Fibroblast of upper back skin (primary cell): ENCODE measurements at places on chromosomes 3 and 15.

- no peak for DNase-seq
These were observed at the start of gene KCNH8 for GRCh38 chr3:19147905-19148767. Gene KCNH8 (plus strand): TSS chr3:19148510. CDS start chr3:19148720, 210 bp downstream.

- DNase-seq = no peak
These were observed 4.5 kb upstream of the USP19 start for GRCh38 chr3:49124991-49125670.

- DNase-seq = peak; percentile 36
These were observed 66.9 kb downstream of the DCLK3 start for GRCh38 chr3:36697229-36698001.

GRCh38 chr15:42058791-42059190 lies 35.6 kb downstream of the PLA2G4D start:
- DNase-seq = no peak

DNA sequence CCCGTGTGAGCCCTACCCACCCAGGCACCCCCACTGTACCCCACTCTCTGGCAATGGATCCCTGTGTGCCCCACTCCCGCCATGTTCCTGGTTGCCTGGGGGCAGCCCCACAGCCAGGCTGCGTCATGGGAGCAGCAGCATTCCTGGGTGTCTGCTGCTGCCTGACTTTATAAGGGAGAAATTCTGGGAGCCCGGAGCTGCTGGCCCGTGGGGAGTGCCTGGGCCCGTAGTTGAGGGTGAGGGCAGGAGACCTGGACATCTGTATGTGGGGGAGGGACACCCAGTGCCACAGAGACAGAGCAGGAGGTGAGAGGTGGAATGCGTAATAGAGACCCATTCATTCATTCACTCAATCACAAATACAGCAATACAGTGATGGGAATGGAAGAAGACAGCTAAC lies 15.1 kb downstream of the CSPG4 start:
- peak; percentile 13 for DNase-seq

DNA sequence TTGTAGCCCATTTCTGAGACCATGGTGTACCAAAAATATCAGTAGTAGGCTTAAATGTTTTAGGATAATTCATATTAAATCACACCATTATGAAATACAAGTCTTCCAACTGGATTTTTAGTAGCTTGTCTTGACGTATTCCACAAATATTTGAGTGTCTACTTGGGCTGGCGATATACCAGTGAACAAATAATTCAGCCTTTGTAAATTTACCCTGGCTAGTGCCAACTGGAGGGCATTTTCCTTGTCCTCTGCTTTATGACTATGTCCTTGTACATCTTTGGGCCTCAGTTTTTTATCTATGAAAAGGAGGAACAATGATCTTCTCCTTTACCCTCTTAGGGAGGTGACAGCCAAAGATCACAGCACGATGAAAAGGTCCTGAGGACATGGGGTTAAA lies 114.8 kb downstream of the FRMD4B start:
- DNase-seq = no peak

- no peak for DNase-seq
These were observed 375.4 kb downstream of the EPHA6 start for GRCh38 chr3:97189835-97190234.

- DNase-seq = no peak
These were observed 784.6 kb downstream of the NR2F2 start for GRCh38 chr15:97114900-97115760.

- no peak for DNase-seq
These were observed 28.1 kb upstream of the CTDSPL start for GRCh38 chr3:37833302-37834186.

GRCh38 chr3:195764961-195765706 lies 44.4 kb downstream of the MUC20 start:
- DNase-seq = no peak

- no peak for DNase-seq
These were observed 62.5 kb upstream of the EPHB3 start for GRCh38 chr3:184498986-184499606.

DNA sequence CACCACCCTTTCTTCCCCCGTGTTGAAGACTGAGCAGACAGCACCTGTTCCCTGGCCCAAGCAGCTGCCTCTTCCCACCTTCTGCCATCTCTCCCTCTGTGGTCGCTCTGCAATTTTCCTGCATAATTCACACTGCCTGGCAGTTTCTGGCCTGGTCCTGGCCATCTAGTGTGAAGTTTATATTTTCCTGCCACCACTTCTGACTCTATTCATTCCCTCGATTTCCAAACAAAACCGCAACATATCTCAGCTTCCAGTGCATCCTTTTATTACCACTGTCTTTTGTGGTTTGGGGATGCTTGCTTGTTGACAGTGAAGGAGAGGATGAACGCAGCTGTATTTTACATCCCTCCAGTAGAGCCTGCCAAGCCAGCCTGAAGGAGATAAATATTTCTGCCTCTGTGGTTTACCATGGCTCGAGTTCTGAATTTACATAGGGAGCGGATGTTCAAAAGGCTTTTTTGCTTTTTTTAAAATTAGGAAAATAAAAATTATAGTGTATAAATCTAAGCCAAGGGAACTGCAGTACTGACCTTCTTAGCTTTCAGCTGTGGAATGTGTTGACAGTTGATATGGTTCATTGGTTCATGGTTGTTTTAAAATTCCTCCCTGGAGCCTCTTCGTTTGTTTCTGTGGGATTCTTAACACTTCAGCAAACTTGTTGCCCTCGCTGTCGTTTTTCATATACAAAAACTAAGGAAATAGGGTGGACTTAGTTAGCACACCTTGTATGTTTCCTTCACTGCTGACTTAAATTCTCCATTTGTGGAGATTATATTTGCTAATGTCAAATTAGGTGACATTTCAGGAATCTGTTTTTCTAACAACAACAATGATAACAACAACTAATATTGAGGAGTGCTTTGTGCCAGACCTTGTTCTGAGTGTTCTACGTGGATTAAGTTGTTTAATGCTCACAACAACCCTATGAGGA lies 250.5 kb downstream of the ADAMTSL3 start:
- DNase-seq = peak; percentile 92

- no peak for DNase-seq
These were observed 221.8 kb downstream of the THRB start for GRCh38 chr3:24272875-24273274.

DNA sequence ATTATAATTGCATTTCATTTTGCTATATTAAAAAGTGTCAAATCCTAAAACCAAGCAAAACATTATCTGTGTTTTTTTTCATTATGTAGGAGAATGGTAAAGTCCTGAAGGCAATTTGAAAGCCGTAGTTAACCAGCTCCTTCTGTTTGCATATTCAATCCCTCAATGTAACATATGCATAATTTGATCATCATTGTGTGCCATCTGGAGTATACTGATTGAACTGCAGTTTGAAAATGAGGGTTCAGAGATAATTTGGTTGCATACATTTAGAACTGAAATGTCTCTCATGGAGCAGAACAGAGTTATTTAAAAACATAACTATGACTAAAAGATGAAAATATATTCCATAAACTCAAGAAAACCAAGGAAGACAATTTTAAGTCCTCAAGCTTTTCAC lies 518.6 kb downstream of the GBE1 start:
- DNase-seq = peak; percentile 43

DNA sequence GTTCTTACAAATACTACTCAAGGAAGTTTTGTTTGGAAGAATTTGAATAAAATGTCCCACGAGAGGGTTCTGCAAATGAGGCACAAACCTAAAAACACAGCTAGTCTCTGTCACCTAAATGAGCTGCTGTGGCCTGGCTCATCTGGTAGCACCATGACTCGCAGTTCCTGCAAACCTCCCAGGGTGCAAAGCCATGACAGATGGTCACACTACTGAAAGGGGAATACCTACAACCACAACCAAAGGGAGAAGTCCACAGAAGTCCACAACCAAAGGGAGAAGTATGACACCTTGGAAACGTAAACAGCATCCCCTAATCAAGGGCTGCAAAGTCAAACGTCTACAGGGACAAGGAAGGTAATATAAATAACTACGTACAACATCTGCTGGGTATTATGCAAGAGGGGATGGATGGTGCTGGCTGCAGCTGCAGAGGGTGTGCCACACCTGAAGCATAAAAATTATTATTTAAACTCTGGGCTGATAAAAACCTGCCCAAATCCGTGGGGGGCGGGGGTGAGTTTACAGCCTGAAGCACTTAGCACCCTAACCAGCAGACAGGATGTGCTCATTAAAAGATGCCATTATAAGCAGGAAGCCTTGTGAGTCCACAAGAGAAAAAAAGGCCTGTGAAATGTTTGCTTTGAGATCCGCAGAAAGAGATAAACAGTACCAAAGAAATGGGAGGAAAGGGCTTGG lies 184.0 kb downstream of the MAGI1 start:
- no peak for DNase-seq

- DNase-seq = peak; percentile 28
These were observed 603.0 kb upstream of the ROBO2 start for GRCh38 chr3:76436894-76437293.

DNA sequence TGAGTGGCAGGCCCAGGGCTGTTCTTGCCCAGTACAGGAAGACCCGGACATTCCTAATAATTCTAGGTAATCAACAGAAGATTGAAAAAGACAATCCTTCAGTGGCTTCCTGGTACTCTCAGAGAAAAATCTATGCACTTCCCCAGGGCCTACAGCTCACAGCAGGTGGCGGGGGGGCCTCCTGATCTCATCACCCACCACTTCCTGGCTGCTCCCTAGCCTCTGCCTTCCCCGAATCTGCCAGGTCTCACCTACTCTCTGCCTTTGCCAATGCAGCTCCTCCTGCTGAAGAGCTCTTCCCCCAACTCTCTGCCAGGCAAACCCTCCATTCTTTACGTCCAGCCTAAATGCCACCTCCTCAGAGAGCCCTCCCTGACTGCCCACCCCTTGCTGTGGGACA lies 37.5 kb downstream of the EHD4 start:
- DNase-seq = no peak

DNA sequence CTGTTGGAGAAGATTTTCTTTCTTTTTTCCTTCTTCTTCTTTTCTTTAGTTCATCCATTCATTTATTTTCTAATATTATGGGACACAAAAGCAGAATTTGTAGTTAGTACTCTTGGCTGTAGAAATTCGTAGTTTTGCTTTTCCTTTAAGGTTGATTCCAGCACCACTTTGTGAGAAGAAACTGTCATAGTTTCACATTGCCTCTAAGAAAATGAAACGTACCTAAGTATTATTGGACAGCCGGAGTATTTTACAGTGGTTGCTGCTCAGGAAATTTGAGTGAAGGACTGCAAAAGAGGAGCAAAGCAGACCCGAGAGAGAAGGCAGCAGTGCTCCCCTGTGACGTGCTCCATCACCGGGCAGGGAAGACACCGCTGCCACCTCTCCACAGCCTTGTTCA lies 48.1 kb downstream of the PLCL2 start:
- DNase-seq = no peak

DNA sequence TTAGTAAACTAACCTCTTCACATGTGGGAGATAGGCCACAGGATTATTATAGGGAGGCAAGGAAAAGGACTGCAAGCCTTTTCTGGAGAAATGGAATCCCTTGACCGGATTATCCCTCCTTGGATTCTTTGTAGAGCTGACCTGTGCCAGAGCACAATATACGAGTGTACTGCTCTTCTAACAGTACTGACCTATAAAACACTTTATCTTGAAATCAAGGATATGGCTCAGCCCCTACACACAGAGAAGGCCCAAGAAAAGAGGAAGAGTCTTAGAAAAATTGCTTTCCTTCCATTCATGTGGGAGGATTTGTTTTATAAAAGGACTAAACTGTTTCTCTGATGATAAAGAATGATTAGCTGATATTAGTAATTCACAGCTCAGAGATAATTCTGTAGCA lies 42.2 kb downstream of the DMXL2 start:
- DNase-seq = no peak

DNA sequence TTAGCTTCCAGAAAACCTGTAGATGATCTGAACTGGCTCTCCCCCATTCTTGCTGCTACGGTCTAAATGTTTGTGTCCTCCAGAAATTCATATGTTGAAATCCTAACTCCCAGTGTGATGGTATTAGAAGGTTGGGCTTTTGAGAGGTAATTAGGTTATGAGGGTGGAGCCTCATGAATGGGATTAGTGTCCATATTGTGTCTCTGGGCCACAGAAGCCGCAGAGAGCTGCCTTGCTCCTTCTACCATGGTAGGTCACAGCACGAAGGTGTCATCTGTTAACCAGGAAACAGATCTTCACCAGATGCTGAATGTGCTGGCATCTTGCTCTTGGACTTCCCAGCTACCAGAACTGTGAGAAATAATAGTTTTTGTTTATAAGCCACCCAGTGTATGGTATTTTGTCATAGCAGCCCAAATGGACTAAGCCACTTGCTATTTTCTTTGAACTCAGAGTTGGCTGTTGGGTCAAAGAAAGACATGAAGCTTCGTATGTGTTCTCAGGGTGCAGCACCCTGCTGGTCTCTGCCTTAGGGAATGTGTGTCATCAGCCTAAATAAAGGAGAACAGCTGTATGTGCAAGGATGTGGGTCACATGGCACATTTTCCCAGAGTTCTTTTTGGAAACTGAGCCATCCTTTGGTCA lies 317.5 kb upstream of the SLCO3A1 start:
- peak; percentile 28 for DNase-seq

GRCh38 chr3:15858547-15859506 lies 61.0 kb upstream of the ANKRD28 start:
- DNase-seq = no peak

GRCh38 chr3:174417573-174417972 lies 441.6 kb upstream of the NAALADL2 start:
- DNase-seq = no peak

DNA sequence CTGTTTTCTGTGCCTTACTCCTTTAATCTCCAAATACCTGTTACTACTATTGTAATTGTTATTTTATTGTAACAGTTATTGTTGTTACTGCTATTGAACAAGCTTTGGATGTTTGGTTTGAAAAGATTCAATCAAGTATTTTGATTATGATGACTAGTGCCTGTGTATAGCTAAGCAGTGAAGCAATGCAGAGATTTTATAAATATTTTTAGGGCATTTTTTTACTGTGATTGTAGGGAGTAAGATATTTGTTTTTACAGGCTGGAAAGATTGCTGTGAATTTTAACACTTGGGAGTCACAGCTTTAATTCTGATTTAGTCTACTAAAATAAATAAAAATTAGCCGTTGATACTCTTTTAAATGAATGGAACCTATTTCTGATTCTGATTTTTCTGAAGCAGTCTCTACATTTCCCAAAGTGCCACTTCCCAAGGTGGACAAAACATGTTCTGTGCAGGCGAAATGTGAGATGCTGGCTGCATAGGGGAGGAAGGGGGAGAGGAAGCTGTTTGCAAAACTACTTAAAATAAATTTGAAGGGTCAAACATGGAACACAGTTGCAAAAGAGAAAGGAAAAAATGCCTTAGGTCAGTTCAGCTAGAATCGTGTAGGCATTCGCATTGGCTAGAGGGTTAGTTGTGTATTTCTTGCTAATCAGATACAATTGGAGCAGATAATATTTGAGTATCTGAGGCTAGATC lies 25.7 kb downstream of the EEFSEC start:
- DNase-seq = no peak

- no peak for DNase-seq
These were observed 339.0 kb downstream of the IL5RA start for GRCh38 chr3:2771193-2771592.

DNA sequence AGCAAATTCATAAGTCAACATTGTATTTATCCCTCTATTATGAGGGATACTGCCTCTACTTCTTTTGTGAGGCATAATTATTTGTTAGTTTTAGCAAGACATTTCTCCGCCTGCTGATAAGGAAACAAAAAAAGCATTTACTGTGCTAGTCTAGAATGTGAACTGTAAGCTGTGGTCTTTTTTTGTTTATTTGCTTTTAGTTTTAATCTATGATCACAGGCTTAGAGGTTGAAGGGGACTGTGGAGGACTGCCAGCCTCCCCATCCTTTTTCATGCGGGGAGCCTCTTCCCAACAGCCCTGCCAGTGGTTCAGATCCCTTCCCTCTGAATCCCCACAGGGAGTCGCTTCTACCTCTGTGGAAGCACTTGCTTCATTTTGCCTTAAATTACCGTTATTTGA lies 331.0 kb upstream of the ROPN1 start:
- DNase-seq = no peak
